Stimulated activated naive CD8-positive, alpha-beta T cell treated with anti-CD3 and anti-CD28 coated beads, Interleukin-15, Interleukin-2, amounts not matched to agents 100 U/mL and 50 U/mL, for 24 hours (primary cell): ENCODE measurements at places on chromosomes 7 and 10.

GRCh38 chr10:86970162-86970981, 2.1 kb downstream of the ADIRF start:
- DNase-seq = no peak

DNA sequence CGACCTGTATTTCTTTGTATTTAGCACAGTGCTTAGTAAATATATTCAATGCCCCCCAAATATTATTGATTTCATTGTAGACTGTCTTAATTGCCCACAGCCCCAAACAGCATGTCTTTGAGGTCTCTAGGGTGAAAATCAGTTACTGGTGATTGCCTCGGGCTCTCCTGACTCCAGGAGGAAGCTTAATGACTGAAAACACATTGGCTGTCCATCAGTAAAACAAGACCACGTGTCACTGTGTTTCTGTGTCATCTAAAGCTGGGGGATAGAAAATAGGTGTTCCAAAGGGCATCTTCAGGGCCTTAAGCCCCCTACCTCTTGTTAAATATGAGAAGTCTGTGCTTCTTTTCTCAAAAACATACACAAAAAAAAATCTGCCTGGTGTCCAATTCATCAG, 67.9 kb downstream of the CACNA2D1 start:
- no peak for DNase-seq

GRCh38 chr7:131931370-131931769, 374.9 kb upstream of the PODXL start:
- DNase-seq = no peak

DNA sequence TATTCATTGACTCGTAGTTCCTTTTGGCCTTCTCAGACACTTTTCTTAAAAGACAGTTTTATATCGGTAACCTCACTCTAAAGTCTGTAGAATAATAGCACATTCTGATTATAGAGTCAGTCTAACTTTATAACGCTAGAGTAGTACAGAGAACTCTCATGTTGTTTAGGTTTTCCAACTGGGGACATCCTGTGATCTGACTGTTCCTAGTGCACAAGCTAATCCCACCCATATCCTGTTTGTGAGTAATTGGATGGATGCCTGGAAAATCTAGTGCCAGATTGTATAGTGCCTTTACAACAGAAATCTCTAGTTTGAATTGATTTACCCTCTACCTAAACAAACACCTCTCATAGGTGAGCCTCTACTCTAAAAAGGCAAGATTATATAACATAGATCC, 107.4 kb downstream of the ZEB1 start:
- no peak for DNase-seq

DNA sequence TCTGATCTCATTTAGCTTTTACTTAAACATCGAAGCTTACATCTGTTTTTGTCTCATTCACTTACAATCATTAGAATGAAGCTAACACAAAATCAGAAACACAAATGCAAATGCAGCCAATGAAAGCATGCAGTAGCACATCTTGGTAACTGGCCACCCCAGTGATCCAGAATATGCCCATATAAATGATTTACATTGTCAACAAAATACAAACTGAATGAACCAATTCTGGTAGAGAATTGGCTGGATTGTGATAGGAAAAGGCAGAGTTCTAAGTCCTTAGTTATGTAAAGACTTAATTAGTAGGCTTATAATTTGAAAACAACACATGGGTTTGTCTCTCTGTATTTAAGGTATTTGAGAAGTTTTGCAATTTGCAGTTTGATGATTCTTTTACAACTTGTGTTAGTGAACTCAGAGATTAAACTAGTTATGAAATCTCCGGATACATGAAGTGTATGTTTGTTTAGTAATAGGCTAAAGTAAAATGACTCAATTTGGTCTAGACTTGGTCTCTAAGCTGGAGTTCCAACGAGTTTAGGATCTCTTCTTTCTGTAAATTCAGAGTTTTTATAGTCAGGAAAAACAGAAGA, 21.2 kb downstream of the TECTB start:
- DNase-seq = no peak

DNA sequence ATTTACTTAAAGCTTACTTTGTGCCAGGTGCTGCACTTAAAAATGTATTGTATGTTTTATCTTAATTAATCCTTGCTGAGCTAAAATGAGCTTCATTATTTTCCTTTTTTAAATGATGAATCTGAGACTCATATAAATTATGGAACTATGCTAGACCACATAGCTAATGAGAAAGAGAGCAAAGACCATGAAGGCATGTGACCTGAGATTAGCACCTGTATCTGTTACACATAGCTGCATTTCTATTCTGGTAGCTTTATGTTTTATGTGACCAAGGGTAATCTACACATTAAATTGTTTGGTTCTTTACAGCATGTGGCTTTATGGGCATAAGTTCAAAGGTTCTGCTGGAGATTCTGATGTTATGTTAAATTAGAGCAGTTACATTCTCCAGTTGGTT, 839.1 kb upstream of the SORCS1 start:
- DNase-seq = no peak

- DNase-seq = no peak
Observed at GRCh38 chr10:63206576-63206975, 73.4 kb downstream of the NRBF2 start.

DNA sequence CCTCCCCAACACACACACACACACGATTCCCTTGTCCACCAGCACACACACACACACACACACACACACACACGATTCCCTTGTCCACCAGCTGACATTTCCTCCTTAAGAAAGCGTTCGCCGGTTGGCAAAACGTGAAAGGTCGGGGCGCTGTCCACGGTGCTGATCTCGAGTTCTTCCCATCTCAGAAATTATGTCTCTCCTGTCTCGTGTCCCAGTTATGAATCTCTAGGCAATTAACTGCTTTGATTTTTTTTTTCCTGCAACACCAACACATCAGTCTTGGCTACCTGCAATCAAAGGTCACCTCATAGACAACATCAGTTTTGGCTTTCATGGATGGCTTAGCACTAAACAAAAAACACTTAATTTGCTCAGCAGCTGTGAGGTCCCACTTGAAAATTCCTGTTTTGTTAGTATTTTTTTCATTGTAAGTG, 1.9 kb downstream of the INA start:
- DNase-seq = peak; percentile 65

DNA sequence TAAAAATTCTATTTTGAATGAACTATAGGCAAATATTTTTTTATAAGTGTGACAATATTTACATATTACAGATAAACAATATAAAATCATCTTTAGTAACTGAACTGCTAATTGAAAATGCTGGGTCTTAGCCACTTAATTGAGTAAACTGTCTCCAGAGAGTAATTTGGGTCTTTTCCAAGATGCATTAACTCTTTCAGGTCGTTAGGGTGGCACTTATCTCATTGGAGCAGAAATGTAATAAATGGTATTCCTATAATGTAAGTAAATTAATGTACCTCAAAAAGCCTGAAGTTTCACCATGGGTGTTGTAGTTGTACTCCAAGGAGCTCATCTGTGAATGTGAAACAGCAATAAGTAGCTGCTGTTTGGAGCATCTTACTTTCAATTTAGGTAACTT, 208.5 kb downstream of the EXOC4 start:
- no peak for DNase-seq

DNA sequence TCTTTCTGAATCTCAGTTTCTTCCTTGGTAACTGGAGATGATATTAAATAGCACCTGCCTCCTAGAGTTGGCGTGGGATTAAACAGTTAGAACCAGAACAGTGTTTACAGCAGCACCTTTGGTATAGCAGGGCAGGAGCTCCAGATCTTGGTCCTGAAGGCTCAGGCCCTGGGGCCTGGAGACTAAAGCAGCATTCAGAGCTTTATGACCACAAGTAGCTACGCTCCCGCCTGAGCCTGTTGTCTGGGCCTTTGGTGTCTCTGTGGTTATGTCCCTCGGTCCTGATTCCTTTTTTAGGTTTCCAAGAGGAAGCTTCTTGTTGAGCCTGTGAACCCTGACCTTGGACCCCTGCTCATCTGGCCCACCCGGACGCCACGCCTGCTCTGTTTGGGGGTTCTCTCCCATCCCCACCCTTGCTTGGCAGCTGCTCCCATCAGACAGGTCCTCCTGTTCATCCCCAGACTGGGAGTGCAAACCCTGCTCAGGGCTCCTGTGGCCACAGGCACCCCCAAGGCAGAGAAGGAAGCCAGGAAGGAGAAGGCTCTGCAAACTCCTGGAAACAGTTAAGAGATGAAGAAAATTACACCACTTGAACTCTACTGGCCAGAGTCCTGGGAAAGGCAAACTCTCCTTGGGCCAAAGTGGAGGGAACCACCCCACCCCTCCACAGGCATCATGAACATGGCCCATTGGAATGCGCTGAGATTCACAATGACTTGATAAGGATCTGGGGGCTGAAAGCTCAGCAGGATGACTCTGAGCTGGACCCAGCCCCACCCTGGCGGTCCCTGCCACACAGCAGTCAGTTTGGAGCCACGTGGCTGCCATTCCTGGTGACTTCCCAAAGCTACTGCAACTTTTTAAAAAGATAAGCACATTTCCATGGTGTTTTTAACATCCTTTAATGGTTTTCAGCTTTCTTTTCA, 50.1 kb upstream of the TMEM72 start:
- no peak for DNase-seq

GRCh38 chr10:11208908-11209829, 191.5 kb downstream of the CELF2 start:
- DNase-seq = peak; percentile 51

GRCh38 chr7:110210941-110211608, 879.9 kb upstream of the LRRN3 start:
- no peak for DNase-seq

GRCh38 chr7:55521512-55521911, 50.8 kb downstream of the VOPP1 start:
- no peak for DNase-seq

DNA sequence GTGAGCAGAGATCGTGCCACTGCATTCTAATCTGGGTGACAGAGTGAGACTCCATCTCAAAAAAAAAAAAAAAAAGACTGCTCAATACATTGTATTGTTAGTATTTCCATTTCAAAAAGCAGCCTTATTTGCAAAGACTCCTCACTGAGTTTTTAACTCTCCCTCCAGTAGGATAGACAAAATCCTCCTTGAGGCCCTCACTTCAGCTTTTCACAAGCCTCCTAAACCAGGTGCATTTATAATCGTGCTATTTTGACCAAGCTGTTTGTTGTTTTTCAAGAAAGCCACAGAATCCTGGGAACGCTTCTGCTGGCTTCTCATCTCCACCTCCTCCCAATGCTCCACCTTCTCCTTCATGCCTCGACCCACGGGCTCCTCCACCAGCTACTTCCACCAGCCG, 6.3 kb upstream of the DDIT4 start:
- DNase-seq = no peak

DNA sequence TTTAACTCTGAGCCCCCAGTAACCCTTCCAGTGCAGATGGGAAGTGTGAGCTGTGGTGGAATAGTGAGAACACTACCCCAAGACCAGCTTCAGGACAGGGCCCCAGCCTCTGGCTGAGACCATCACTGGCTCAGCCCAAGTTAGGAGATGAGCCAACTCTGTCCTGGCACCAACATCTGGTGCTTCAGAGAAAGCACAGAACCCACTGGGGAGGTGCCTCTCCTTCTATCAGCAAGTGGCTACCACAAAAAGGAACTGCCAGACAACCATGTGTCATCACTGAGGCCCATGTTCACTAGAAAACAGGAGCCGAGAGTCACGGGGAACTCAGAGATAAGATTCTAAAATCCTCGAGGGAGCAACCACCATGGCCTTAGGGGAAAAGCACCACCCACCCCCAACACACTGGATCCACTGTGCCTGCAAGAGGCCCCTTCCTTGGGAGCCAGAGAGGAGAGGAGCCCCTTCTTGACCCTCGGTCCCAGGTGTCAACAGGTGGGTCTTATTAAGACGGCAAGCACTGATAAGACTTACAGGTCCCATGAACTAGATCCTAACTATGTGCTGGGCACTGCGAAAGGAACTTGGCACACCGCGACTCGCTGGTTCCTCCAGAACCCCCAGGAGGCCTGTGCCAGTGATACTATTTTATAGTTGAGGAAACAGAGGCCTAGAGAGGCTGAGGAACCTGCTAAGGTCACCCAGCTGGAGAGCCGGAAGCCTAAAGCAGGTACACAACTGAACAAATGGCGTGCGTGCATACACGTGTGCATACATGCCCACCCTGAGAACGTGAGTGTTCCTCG, 102.7 kb downstream of the FAM53B start:
- peak; percentile 35 for DNase-seq

- DNase-seq = no peak
Observed at GRCh38 chr7:132672200-132672990, 96.1 kb upstream of the PLXNA4 start.

- no peak for DNase-seq
Observed at GRCh38 chr7:16684935-16685334, 39.0 kb downstream of the BZW2 start.

DNA sequence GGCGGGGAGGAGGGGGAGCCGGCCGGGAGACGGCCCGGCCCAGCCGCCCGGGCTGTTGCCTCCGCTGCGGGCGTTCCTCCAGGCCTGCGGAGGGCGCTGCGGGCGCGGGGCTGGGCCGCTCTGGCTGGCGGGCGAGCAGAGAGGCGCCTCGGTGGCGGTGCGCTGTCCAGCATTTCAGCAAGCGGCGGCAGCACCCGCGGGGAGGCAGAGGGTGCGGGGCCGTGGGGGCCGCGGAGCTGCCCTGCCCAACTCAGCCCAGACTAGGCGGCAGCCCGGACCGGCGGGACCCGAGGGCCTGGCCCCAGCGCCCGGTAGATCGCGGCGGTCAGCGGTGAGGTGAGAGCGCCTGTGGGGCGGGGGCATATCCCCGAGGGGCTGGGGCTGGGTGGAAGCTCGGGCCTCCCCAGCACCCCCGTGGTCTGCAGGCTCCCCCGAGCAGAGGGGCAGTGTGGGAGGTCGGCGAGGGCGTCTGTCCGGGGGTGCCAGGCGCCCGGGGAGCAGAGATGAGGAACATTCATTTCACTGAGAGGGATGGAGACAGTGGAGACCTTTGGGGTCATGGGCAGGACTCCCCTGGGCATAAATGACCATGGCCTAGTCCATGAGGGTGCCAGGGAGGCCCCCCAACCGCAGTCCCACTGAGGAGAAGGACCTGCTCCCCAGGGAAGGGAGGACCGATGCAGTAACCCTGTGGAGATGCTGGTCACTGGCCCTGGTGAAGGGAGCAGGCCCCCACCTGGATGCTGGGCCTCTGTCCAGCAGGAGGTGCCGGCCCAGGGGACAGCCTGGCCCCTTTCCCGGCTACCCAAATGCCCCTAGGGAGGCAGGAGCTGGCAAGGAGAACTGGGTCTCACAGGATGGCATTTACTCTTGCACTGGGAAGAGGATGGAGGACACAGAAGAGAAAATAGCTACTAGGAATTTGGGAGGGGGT, at the start of gene SRRM3:
SRRM3 (plus strand) TSS at position 165 of the 934 bp plus-strand sequence. CDS start 33,171 bp downstream, outside the sequence.
- DNase-seq = peak; percentile 91

DNA sequence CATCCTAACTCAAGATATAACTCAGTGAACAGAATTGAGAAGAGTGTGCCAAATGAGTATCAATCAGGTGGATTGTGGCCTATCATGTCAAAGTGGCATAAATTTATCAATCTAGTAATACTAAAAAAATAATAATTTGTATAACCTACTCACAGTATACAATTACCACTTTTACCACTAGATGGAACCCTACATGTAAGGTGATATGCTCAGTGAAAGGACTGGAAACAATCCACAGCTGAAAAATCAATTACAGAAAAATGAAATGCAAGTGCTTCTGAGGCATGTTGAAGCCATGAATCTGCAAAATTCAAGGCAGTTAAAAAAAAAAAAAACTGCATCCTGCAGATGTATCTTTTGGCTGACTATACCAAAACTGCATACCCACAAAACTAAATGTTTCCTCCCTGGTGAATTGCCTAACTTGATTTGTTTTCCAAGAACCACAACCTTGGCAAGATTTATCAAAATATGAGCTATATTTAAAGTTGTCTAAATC, 13.9 kb downstream of the ARHGAP19 start:
- DNase-seq = no peak
